ENCODE measurements at places on chromosomes 13 and 19.

DNA sequence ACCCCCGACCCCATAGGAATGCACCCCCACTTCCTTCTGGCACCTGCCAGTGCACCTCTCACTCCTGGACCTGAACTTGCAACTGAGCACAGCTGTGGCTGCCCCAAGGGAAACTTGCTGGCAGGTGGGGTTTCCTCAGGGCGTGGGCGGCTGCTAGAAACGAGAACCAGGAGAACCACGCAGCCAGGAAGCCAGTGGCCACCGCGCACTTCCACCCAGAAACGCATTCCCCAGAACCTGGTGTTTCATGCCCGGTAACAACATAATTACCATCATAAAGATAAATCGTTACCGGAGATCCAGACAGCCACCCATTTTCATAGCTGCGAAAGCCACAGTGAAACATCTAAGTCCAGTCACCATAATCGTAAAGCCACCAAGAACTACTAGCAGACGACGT is 75.2 kb upstream of the C13orf46 start:
- H3K27ac ChIP-seq = peak overlapping the region; percentile 86
- DNase-seq = peak; percentile 83
- H3K27me3 ChIP-seq = no peaks in the 10 kb centered on the region
- H3K4me3 ChIP-seq = peak overlapping the region; percentile 53

- no peak overlapping the region for H3K27ac ChIP-seq
- DNase-seq = no peak
- H3K27me3 ChIP-seq = peaks cover 3% of the 10 kb centered on the region
- peaks cover 4% of the 10 kb centered on the region for H3K4me1 ChIP-seq
Measured at GRCh38 chr19:792306-792885, 4.9 kb upstream of the PTBP1 start.

DNA sequence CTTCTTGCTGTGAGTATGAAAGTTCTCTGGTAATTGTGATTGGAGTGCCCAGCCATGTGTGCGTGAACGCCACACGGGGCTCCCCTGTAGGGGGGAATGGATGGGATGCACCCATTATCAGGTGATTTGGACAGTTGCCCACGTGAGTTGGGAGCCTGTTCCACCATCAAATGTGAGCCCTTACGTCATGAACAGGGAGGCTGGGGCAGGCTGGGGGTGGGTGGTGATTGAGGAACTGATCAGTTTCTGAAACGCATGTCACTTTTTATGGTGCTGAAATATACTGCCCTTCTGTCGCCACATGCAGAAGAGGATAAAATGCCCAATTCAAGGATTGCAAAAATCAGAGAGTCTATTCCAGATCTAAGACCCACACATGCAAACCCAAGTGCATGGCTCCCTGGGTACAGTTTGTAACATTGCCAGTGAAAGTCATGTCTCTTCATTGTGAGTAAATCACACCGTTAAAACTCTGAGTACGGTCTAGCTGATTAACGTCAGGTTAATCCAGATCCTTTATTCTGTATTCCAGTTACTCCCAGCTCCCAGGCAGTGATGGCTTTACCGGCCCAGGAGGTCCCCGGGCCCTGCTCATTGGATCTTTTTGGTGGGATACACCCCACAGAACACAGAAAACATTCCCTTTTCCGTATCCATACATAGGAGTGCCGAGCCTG is 90.2 kb downstream of the RAB20 start:
- no peak overlapping the region for H3K4me3 ChIP-seq
- no peaks in the 10 kb centered on the region for H3K4me1 ChIP-seq
- H3K27ac ChIP-seq = no peak overlapping the region
- no peaks in the 10 kb centered on the region for H3K36me3 ChIP-seq
- H3K27me3 ChIP-seq = peaks cover 12% of the 10 kb centered on the region
- DNase-seq = no peak

GRCh38 chr19:12896460-12896859 is 5.5 kb downstream of the GCDH start:
- no peak overlapping the region for H3K27ac ChIP-seq
- peaks cover 11% of the 10 kb centered on the region for H3K36me3 ChIP-seq
- no peak for DNase-seq
- no peaks in the 10 kb centered on the region for H3K27me3 ChIP-seq
- H3K4me1 ChIP-seq = peaks cover 13% of the 10 kb centered on the region

DNA sequence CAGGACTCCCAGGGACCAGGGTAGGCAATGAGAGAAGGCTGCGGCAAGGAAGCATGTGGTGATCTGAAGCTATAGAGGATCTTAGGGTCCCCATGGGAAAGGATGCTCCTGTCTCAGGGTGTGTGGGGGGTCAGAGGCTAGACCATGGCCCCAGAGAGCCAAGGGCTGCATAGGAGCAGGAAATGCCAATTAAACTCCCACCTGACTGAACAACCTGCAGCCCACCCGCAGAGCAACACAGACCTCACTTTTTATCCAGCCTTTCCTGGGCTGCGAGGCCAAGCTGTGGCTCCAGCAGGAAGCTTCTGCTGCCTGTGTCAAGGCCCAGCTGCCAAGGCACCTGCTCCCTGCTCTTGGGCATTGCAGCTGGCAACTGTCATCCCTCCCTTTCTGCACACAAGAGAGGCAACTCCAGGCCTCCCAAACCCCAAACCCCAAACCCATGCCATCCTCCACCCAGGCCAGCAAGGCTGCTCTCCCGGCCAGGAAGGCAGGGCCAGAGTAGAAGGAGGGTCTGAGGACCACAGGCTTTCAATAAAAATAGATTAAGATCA is 290.1 kb downstream of the FOXO1 start:
- H3K4me1 ChIP-seq = peaks cover 39% of the 10 kb centered on the region
- H3K27me3 ChIP-seq = no peaks in the 10 kb centered on the region
- H3K27ac ChIP-seq = no peak overlapping the region
- no peak overlapping the region for H3K4me3 ChIP-seq

GRCh38 chr19:850221-850978 is 1.7 kb upstream of the ELANE start:
- DNase-seq = no peak
- no peak overlapping the region for H3K27ac ChIP-seq
- H3K4me1 ChIP-seq = no peaks in the 10 kb centered on the region
- no peak overlapping the region for H3K4me3 ChIP-seq
- H3K36me3 ChIP-seq = no peaks in the 10 kb centered on the region
- peaks cover 38% of the 10 kb centered on the region for H3K27me3 ChIP-seq

DNA sequence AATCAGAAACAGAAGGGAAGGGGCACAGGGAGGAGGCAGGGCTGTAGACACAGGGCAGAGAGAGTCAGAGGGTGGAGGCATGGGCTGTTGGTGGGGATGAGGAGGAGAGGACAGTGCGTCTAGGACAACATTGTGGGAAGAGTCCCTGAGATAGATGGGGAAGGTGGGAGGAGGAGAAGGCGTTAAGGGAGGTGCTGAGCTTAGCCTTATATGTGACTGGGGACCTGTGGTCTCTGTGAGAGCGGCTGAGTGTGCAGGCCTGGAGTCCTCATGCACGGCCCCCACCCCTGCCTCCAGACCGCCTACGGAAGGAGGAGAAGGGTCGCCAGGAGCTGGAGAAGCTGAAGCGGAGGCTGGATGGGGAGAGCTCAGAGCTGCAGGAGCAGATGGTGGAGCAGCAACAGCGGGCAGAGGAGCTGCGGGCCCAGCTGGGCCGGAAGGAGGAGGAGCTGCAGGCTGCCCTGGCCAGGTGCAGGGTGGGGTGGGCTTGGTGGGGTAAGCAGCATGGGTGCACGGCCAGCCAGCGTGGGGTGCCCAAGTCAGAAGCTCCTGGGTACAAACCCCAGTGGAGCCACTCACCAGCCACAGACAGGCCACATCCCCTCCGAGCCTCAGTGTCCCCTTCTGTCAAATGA is 56.8 kb downstream of the KCNC3 start:
- no peak for DNase-seq
- peaks cover 16% of the 10 kb centered on the region for H3K27me3 ChIP-seq
- H3K27ac ChIP-seq = no peak overlapping the region
- no peaks in the 10 kb centered on the region for H3K4me1 ChIP-seq

DNA sequence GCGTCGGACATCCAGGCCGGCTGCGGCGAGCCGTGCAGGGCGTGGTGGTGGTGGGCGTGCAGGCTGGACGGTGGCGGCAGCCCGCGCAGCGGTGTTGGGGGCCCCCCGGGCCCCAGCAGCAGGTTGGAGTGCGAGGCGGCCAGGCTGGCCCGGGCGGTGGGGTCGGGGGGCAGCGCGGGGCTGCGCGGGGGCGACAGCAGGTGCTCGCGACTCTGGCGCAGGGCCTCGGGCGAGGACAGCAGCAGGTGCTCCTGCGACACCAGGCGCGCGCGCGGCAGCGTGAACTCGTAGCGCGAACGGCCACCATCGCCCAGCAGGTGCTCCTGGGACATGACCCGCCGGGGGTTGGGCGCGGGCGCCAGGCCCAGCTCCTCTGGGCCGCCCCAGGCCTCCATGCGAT is 9.8 kb downstream of the SHISA7 start:
- no peaks in the 10 kb centered on the region for H3K36me3 ChIP-seq
- no peak overlapping the region for H3K27ac ChIP-seq
- no peaks in the 10 kb centered on the region for H3K4me1 ChIP-seq
- no peak overlapping the region for H3K4me3 ChIP-seq

- H3K4me3 ChIP-seq = peak overlapping the region; percentile 86
- H3K36me3 ChIP-seq = no peaks in the 10 kb centered on the region
- peaks cover 13% of the 10 kb centered on the region for H3K4me1 ChIP-seq
- peak; percentile 70 for DNase-seq
- H3K27ac ChIP-seq = peak overlapping the region; percentile 42
Measured at GRCh38 chr19:9793071-9793591, 24.6 kb upstream of the ZNF846 start.

- peaks cover 7% of the 10 kb centered on the region for H3K4me1 ChIP-seq
- H3K27me3 ChIP-seq = no peaks in the 10 kb centered on the region
- H3K27ac ChIP-seq = no peak overlapping the region
- no peak for DNase-seq
- peaks cover 21% of the 10 kb centered on the region for H3K36me3 ChIP-seq
Measured at GRCh38 chr13:26022538-26023292, 29.1 kb downstream of the SHISA2 start.

GRCh38 chr19:34310494-34310981 is 54.5 kb upstream of the GPI start:
- H3K4me3 ChIP-seq = peak overlapping the region; percentile 32
- DNase-seq = no peak
- H3K27ac ChIP-seq = peak overlapping the region; percentile 77
- peaks cover 59% of the 10 kb centered on the region for H3K4me1 ChIP-seq

GRCh38 chr13:105333416-105333815 is 1202.0 kb downstream of the EFNB2 start:
- no peaks in the 10 kb centered on the region for H3K36me3 ChIP-seq
- no peaks in the 10 kb centered on the region for H3K4me1 ChIP-seq
- no peak overlapping the region for H3K27ac ChIP-seq
- no peak for DNase-seq
- H3K27me3 ChIP-seq = no peaks in the 10 kb centered on the region
- no peak overlapping the region for H3K4me3 ChIP-seq

GRCh38 chr19:24078680-24079079 is 8.3 kb upstream of the ZNF254 start:
- H3K36me3 ChIP-seq = peaks cover 49% of the 10 kb centered on the region
- H3K4me1 ChIP-seq = no peaks in the 10 kb centered on the region
- no peak overlapping the region for H3K4me3 ChIP-seq

- no peak for DNase-seq
- H3K4me3 ChIP-seq = no peak overlapping the region
- H3K36me3 ChIP-seq = no peaks in the 10 kb centered on the region
- H3K4me1 ChIP-seq = no peaks in the 10 kb centered on the region
- H3K27ac ChIP-seq = no peak overlapping the region
Measured at GRCh38 chr13:44605275-44605674, 29.1 kb upstream of the TSC22D1 start.

- peaks cover 9% of the 10 kb centered on the region for H3K4me1 ChIP-seq
- peak; percentile 56 for DNase-seq
- peaks cover 20% of the 10 kb centered on the region for H3K27me3 ChIP-seq
- no peaks in the 10 kb centered on the region for H3K36me3 ChIP-seq
- no peak overlapping the region for H3K27ac ChIP-seq
Measured at GRCh38 chr19:495402-496111, 729 bp upstream of the MADCAM1 start.

DNA sequence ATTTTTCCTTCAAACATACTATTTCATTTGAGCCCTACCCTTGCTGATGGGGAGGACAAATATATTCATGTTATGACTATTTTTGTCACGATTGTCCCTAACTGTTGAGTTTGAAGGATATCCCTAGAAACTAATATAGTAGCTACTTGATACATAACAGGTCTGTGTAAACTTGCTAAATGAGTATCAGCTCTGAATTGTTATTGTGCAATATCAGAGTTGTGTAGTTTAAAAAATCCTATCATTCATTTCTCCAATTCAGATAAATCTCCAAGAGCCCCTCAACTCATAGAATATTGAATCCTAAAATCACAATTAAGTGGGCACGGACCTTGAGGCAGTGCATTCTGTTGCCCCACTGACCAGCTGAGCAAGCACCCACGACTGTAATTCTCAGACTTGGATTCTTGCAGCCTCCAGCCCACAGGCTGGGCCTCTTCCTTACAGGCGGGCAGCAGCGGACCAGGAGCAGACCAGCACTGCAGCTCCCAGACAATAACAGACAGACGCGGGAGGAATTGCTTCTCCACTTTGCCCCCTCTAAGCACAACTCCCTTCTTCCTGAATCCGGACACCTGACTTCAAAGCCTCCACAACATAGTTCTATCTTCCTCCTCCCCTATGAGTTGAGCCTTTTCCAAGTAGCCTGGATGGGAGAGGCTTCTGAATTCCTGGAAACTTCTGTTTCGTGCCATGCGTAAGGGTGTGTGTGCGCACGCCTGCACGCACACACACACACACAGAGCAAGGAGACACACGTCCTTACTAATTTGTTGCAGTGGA is 337.6 kb upstream of the ARGLU1 start:
- DNase-seq = no peak
- H3K27me3 ChIP-seq = peaks cover 6% of the 10 kb centered on the region
- no peaks in the 10 kb centered on the region for H3K4me1 ChIP-seq

DNA sequence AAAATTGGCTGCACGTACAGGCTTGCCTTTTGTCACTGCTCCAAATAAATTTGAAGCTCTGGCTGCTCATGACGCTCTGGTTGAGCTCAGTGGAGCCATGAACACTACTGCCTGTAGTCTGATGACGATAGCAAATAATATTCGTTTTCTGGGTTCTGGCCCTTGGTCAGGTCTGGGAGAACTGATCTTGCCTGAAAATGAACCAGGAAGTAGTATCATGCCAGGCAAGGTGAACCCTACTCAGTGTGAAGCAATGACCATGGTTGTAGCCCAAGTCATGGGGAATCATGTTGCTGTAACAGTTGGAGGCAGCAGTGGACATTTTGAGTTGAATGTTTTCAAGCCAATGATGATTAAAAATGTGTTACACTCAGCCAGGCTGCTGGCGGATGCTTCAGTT is 16.1 kb upstream of the AKAP11 start:
- peaks cover 4% of the 10 kb centered on the region for H3K4me1 ChIP-seq
- no peaks in the 10 kb centered on the region for H3K36me3 ChIP-seq
- H3K4me3 ChIP-seq = no peak overlapping the region
- no peak for DNase-seq
- no peaks in the 10 kb centered on the region for H3K27me3 ChIP-seq
